HTR-8/SVneo (cell line): ENCODE measurements at places on chromosomes 5 and 9.

DNA sequence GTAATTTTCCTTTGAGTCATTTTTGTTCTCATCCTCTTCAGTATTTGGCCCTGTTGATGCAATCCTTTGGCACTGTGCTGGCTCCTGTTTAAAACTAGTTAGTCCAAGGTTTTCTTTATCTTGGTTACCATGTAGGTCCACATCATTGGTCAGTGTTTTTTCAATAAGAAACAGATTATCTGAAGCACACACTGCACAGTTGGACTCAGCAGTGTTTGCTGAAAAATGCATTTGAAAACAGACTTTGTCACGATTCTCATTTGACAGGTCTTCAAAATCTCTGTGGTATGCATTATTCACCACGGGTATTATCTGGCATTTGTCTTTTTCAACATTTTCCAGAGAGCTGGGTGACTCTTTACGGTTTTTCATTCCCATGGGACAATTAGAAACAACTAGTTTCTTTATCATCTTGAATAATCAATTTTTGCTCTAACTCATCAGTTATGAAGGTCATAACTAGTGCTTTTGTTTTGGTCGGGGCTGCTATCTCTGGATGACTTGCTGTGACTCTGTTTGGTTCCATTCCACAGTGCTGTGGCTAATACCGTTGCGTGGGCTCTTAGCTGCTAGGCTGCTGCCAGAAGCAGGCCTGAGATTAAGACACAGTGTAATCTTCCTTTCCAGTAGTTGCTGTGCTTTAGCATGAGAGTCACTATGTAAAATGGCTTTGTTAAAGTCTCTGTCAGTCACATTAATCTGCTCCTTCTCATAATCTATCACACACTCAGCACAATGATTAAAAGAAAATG lies 36.2 kb downstream of the NUDT12 start:
- no peak for DNase-seq

DNA sequence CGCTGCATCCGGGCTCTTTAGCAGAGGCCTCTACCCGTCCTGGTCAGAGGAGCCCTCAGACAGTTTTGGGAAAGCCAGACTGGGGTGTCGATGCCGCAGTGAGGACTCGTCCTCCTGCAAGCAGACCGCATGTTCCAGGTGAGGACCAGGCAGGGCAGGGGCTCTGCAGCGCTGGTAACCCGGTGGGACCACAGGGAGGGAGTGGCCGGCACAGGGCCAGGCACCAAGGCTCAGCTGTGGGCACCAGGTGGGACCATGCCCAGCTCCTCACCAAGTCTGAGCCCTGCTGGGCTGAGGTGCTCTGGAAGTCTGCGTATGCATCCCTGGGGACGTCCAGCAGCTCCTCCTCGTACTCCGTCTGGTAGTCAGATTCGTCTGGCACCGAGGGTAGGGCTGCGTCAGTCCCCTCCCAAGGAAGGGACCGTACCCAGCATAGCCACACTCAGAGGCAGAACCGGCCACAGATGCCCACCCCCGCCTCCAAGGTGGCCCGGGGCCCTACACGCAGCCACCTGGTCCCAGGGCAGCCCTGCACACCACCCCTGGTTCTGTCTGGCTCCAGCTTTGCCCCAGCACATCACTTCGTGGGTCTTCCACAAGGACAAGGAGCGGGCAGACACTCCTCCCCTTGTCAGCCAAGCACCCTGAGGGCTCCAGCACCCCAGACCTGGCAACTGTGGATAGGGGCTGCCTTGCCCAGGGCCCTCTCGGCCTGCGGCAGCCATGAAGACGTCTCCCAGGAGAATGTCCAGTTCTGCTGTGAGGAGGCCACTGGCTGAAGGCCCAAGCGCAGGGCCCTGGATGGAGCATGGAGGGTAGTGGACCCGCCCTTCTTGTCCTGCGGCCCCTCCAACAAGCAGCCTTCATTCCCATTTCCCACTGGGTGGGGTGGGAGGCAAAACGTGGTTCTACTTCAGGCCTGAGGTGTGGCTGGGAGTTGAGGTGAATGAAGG lies 1.5 kb upstream of the NSMF start:
- DNase-seq, result no peak

DNA sequence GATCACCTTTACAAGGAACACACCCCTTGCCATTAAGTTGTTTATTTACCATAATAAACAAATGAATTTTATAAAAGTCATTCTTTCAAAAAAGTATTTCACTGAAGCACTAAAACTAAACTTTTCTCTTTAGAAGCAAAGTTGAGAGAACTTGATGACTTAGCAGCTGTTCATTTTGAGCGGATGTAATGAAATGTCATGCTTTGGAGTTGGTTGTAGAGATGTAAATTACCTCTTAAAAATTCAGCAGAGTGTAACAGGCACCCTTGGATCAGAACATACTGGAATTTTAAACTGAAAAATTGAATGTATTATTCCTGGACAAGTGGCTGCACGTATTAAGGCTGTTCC lies 617.2 kb downstream of the PDE4D start:
- DNase-seq, result no peak

DNA sequence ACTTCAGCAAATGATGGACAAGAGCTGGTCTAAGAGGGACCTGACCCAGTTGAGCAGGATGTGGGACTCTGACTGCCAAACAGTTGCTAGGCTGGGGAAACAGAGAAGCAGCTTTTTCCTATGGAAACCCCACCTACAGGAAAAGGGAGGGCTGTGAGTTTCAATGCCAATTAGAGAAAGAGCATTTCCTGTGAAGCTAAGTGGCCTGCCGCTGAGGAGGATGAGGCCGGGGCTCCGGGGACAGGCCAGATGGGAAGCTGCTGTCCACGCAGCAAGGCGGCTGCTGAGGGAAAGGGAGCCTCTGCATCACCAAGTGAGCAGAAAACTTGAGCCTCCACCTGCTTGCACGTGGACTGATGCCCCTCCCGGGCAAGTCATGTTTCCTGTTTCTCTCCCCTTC lies at the start of gene PCDH12:
TSS of gene PCDH12 (minus strand) at position 90 of the 400 bp plus-strand sequence. CDS start 351 bp downstream, outside the sequence.
- DNase-seq, result no peak
